Stimulated activated CD4-positive, alpha-beta T cell treated with anti-CD3 and anti-CD28 coated beads, Interleukin-12 subunit alpha, Interleukin-12 subunit beta, amount 100 ng/mL, for 4 hours (primary cell): ENCODE measurements at places on chromosomes 6 and 20.
A peak's percentile ranks its signal among the peaks of the same experiment; 100 is the strongest.

GRCh38 chr6:149157126-149157525, 160.4 kb upstream of the TAB2 start:
- no peak for DNase-seq

DNA sequence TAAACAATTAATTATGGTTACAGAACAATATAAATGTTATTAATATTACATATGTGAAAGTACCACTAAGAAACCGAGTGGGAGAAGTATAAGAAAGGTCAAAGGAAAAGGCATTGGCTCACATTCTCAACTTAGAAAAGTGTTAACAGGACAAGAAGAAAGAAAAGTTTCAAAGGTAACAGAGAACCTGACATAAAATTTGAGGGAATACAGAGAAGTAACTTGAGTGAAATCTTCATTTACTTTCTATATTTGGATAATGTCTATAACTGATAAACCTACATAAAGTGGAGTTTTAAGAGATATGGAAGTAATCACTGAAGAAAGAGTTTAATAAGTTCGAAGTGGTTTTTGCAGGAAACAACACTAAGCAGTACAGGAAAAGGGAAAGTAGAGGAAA, 30.1 kb downstream of the REPS1 start:
- DNase-seq: no peak

GRCh38 chr20:43190332-43190953, 737 bp upstream of the PTPRT start:
- no peak for DNase-seq

DNA sequence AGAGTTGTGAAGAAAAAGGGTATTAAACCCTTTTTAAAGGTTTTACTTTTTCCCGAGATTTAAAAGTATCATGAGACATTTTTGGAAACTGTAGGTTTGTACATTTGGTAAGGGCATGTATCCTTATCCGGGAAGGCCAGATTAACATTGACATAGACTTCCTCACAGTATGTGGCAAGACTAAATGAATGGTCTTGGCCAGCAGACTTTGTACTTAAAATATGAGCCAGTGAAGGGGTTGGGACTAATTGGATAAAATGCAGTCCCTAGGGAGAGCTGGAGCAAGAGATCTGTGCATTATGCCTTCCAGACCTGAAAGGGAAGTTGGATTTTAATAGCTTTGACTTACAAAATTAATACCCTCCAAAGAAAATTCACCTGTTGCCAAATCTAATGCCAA, 60.4 kb upstream of the CCN2 start:
- DNase-seq: no peak

DNA sequence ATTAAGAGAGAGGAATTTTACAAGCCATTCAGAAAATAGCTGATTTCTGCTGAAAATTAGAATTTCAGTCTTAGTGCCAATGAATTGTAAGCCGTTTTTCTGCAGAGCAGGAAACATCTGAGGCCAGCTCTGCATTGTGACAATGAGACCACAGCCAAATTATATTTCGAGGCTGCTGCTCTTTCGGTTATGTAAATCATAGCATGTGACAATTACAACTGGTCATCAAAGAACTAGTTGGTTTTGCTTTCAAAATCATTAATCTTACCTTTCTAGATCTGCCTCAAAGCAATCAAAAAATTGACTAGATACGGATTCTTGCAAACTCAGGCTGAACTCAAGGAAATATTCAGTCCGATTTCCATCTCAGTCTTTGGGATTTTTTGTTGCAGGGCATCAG, 33.4 kb upstream of the INSM1 start:
- DNase-seq: no peak

GRCh38 chr20:43991261-43991660, 76.6 kb downstream of the TOX2 start:
- DNase-seq: no peak

GRCh38 chr6:39923861-39924260, 10.4 kb downstream of the MOCS1 start:
- DNase-seq: no peak

DNA sequence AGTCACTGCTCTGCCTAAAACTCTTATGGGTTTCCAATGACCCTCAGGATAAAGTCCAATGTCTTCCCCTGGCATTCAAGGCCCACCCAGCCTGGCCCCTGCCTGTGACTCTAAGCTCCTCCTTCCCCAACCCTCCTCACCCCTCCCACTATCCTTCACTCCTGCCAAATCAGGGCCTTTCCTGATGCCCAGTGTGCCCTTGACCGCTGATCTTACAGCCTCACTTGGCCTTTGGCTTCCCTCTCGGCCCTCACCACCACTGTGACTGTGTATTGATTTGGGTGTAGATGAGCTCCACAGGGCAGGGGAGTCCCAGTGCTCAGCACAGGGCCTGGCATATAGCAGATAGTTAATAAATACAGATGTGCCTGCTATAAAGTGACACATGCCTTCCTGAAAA, 115.7 kb downstream of the TOX2 start:
- DNase-seq: no peak

- DNase-seq: peak; percentile 17
Observed at GRCh38 chr6:27592481-27593199, 119.7 kb upstream of the ZNF184 start.
